ENCODE measurements at places on chromosomes 6 and 20.

GRCh38 chr20:2637246-2637645 is 15.2 kb upstream of the NOP56 start:
- DNase-seq, result no peak

DNA sequence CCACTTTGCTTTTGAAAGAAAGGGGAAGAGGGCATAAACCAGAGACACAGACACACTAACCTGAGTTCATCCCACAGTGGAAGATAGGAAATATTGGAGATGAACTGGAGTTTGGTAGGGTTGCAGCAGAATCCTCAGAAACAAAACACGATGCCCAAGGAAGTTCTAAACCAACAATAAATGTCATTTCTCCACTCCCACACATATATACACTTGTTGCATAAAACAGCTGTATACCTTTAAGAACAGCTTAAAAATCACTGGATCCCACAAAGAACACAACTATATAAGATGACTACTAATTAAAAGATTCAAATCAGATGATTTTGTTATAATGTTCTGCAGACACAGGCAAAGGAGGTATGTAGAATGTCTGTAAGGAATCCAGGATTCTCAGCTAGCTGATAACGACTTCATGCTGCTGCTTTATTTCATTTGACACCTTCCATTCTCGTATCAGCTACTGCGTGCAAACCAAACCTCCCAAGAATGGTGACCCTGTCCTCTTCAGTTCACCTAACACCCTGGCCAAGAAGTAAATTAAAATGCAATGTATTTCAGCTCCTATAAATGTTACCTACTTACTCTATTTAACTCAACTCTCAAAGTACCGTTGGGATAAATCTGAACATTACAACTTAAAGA is 14.3 kb downstream of the KIF13A start:
- no peak for DNase-seq

- no peak for DNase-seq
Measured at GRCh38 chr6:150298676-150299075, 70.1 kb upstream of the IYD start.

GRCh38 chr6:40138273-40138720 is 204.0 kb upstream of the MOCS1 start:
- no peak for DNase-seq

DNA sequence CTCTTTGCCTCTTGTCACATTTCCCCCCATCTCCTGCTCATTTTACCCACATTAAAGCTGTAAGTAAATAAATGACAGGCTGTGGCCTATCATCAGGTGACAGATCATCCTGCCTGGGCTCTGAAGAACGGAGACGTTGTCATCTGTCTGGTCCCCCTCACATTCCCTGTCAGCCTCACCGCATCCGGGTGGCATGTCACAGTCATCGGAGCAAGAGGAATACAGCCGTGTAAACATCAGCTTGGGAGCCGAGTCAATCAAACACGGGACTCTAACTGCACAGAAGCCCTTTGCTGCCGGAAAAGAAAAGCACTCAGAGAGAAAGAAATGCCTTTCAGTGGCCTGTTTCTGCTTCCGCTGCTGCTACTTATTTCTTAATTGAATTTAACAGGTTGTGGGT is 371.9 kb upstream of the ID4 start:
- no peak for DNase-seq

- no peak for DNase-seq
Measured at GRCh38 chr6:145498425-145498824, 236.9 kb downstream of the EPM2A start.

GRCh38 chr6:152273638-152274037 is 363.5 kb downstream of the SYNE1 start:
- no peak for DNase-seq

DNA sequence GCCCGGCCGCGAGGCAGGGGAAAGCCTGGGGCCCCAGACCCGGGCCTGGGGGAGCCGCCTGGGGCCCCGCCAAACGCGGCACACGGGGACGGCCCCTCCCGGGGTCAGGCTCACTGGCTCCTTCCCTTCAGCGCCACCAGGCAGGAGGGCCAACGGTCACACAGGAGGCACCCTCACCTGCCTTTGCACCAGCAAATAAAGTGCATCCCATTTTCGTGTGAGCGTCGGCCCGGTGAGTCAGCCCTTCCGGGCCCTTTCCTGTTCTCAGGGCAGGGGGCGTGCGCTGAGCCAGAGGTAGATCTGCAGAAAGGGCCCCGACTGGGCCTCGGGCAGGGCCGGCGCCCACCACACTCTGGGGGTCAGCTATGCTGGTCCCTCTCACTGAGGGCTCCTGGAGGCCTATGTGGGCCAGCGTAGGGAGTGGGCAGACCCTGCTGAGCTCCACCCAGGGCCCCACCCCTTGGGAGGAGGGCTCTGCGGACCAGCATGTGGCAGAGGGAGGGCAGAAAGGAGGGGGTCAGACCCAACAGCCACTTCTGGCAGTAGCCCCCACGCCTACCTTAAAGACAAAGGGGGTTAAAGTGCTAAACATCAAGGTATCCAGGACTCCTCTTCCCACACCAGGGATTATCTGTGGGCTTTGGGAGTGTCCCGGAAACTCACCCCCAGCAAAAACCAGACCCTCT is 931 bp upstream of the UCKL1 start:
- DNase-seq, result peak; percentile 51

Data from CD4-positive, alpha-beta T cell treated with Interleukin-15 for 1 hour (primary cell).